ENCODE measurements at places on chromosomes 3 and 15.

GRCh38 chr3:165459111-165459510, 262.9 kb upstream of the SLITRK3 start:
- no peak for DNase-seq

GRCh38 chr3:191123231-191123630, 75.8 kb upstream of the OSTN start:
- DNase-seq: no peak

DNA sequence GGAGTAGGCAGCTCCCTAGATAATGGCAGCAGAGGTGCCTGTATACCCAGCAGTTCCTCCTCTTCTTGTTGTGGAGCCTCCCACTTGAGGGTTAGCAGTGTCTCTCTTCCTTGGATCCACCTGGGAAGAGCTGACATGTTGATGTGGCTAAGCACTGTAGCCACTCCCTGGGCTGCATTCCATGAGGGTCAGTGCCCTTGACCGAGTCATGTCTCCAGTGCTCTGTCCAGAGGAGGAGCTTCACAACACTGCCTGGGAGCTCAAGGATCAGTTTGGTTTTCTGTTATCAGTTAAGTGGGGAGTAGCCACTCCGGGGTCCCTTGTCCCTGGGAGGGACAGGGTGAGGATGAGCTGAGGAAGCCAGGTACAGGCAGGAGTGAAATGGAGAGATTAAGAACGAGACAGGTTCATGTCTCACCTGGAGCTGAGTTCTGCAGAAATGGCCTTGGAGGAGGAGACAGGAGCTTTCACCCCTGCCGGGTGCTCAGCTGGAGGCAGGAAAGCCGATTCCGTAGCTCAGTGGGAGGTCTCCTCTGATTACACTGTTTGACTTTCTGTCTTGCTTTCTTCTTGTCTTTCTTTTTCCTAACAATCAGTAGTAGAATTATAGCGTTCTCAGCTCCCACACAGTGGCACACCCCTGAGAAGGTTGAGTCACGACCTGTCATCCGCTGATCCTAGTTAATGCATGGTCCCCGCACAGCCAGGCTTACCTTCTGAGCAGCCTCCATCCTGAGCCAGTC, 57.9 kb upstream of the SEC22A start:
- DNase-seq: no peak

- DNase-seq: no peak
Observed at GRCh38 chr3:9911863-9912262, 5.0 kb upstream of the IL17RC start.

GRCh38 chr3:105959851-105960250, 91.0 kb upstream of the CBLB start:
- no peak for DNase-seq

GRCh38 chr3:43873723-43874122, 183.0 kb downstream of the ABHD5 start:
- DNase-seq: no peak

GRCh38 chr3:123075359-123075758, 8.5 kb downstream of the PDIA5 start:
- no peak for DNase-seq

DNA sequence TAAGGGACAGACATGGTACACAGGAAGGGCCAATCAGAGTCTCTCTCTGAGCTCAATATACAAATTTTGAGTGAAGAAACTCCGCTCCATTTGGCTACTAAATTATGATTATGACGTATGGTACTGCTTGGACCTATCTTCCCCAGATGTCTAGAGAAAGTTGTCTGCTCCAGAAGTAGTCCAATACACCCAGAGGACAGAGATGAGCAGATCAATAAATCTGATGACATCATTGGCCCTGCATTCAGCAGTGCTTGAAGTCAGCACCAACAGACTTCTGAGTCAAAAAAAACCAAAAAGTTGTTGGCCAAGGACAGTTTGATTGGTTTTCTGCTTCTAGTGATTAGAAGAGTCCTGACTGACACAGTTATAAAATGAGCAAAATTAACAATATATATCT, 19.9 kb upstream of the ARHGEF26 start:
- no peak for DNase-seq

- DNase-seq: no peak
Observed at GRCh38 chr3:144052275-144052674, 80.7 kb downstream of the DIPK2A start.

GRCh38 chr3:14227856-14228255, 49.2 kb downstream of the LSM3 start:
- no peak for DNase-seq

DNA sequence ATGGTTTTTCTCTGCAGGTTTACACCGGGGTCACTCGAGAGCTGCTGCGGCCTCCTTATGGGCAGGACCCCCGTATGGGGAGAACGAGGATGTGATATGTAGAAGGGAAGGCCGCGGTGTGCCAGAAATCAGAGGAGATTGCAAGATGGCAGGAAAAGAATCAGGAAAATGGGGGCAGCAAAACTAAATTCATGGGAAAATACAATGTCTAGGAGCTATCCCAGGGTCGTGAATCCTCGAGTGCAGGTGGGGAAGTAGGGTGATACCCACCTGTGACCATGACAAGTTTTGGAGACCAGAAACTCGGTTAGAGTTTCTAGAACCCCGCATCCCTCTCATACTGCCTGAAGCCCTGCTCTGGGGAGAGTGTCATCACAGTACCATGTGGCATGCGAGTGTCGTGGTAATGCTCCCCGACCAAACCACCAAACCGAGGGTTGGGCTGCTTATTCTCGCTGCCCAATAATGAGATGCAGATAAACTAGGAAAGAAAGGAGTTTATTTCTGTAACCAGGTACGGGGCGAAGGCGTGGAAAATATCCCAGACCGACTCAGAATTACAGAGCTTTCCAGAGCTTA, 781 bp downstream of the TRNT1 start:
- DNase-seq: no peak

DNA sequence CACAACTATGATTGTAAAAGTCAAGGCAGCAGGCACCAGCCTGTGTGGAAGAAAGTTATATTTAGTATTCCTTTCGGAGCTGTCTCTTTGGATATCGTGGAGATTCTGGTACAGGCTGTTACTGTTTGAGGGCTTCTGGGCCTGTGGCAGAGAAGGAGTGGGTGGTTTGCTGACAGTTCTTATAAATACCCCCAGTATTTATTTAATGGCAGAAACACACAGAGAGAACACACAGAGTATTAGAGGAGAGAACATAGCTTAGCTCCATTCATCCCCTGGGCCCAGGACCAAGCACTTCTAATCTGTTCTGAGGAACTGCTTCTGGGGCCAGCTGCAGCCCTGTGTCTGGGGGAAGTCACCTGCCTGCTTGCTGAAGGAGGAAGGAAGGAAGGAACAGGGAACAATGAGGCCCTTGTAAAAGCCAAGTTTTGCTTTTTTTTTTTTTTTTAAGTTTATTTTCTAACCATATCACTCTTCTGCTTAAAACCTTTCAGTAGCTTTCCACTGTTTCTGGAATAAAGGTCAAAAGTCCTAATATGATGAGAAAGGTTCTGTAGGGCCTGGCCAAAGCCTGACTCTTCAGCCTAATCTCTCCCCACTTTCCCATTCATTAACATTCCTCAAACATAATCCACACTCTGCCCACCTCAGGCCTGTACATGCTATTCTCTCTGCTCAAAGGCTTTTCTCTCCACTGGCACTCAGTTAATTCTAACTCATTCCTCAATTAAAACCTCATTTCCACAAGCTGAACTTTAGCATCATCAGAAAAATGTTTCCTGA, 11.8 kb upstream of the PP2D1 start:
- DNase-seq: no peak

DNA sequence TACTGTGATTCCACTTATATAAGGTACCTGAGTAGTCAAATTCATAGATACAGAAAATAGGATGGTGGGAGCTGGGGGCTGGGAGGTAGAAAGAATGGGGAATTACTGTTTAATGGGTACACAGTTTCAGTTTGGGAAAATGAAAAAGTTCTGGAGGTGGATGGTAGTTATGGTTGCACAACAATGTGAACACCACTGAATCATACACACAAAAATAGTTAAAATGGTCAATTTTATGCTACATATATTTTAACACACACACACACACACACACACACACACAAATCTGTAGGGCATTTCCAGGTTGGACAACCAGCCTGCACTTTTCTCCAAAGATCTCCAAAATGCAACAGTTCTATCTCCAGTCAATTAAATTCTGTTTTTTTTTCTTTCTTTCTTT, 1.4 kb downstream of the CCDC32 start:
- DNase-seq: no peak

DNA sequence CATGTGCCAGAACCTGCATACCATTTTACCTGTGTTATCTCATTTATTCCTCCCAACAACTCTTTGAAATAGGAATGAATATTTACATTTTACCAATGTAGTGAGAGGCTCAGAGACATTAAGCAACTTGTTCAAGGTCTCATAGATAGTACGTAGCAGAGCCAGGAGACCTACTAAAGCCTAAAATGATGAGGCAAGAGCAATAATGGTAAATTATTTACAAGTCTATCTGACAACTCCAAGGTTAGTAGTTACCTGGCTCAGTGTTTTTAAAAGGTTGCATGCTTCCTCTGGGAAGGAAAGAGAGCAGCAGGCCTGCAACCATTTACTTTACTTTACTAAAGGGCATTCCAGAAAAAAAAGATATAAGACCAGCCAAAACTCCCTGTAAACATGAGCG, 103.0 kb downstream of the CFAP20DC start:
- DNase-seq: no peak

DNA sequence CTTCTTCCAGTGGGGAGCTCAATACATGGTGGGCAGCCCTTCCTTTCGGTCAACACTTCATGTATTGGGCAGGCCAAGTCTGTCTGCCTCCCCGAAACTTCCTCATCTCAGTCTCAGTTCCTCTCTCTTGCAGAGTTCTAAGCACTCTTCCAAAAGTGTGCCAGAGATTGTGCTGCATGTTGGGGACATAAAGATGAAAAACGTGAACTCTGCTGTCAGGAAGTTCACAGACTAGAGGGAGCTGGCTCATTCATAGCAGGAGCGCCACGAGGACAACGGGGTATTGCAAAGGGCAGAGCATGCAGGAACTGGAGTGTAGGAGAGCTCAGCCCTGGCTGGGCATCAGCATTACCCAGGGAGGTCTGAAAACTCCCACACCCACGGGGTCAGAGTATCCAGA, 15.3 kb upstream of the EPHB3 start:
- no peak for DNase-seq

- DNase-seq: no peak
Observed at GRCh38 chr3:95434491-95434890, 1371.6 kb downstream of the NSUN3 start.

GRCh38 chr15:56249092-56249491, 5.4 kb upstream of the RFX7 start:
- peak; percentile 19 for DNase-seq

DNA sequence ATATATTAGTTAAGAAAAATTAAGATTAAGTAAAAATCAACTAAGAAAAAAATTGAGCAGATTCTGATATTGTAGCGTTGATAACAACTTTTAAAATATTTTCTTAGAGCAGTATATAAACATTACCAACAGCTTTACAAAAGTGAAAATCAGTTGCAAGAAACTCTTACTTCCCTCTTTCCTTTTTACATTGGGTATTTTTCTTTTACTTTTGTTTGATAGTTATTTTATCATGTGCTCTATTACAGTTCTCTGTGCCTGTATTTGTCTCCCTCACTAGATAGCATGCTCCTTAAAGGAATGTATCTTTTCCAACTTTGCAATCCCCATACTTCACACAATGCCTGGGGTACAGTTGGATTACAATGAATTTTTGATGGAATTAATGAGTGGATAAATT, 87.5 kb upstream of the P3H2 start:
- no peak for DNase-seq

GRCh38 chr3:1513662-1514061, 420.8 kb downstream of the CNTN6 start:
- no peak for DNase-seq

GRCh38 chr3:173660645-173661299, 263.2 kb downstream of the NLGN1 start:
- no peak for DNase-seq

DNA sequence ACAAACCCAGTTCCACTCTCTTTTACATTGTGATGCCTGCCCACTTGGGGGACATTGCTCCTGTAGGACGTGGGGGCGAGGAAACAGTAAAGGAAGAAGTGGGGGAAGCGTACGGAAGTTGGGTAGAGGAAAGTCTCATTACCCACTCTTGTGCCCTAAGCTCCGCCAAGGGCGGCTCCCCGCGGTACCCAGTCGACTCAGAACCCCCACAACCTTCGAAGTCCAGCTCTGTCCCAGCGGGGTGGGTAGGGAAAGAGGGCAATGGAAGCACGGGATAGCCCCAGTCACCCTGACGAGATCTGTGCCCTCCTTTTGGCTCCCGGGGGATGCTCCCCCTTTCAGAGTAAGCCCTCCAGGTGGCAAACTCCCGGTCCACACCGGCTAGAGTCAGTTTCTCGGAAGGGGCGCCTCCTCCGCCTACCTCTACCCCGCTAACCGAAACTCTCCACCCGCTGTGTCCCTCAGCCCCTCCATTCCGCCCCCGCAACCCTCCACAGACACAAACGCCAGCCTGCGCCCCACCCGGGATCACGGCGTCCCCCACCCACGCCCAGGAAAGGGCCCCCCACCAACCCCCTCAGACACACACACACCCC, 527 bp downstream of the CSNK1G1 start:
- DNase-seq: peak; percentile 34

DNA sequence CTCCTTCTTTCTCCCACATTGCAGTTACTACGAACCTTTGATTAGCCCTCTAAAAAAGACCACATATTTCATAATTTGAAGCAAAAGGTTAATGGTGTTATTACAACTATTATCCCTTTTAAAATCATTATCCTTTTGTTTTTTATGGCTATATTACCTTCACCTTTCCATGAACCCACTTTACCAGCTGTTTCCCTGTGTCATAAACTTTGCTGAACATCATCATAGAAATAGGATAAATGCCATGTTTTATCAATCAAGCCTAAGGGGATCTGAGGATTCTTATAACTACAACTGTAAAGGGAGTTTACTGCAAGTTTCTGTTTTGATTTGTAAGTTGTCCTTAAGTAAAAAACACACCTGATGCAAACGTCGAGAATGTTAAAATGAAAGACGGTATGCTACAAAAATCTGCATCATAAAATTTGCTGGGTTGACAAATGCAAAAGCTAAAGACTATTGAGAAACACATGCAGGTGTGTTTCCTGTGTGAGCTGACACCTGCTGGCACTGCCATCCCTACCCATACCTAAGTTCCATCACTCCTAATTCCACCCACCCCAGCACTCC, 39.1 kb upstream of the ARRDC4 start:
- DNase-seq: no peak

DNA sequence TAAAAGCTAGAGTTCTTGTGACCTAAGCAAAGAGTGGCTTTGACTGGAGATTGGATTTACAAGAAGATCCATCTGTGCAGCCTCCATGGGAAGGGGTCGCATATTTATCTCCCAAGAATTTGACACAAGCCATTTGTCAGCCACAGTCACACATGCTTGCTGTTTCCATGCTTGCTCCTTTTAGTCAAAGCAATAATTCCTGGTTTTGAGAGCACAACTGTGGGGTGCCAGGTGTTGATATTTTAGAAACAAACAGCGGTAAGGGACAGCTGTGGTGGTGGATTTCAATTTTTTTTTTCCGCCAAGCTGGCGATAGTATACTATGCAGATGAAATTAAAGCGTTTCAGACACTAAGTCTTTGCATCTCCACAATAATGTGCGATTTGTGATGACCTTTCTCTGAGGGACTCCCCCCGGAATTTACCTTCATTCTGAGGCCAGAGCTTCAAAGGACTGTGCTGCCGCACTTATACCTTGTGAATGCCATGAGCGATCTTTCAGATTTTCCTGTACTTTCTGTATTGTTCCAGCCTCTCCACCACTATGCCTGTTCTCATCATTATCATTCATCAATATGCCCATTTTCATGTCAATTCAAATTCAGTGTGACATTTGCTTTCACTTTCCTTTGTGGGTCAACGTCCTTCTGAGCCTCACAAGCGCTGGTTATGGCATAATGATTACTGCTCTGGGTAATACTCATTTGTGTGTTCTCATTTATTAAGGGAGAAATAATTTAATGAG, 108.2 kb upstream of the KBTBD8 start:
- DNase-seq: no peak

- DNase-seq: no peak
Observed at GRCh38 chr3:17579289-17580031, 163.0 kb downstream of the TBC1D5 start.

Data from BE2C (cell line).